AG10803 (cell line): ENCODE measurements at places on chromosomes 3 and 15.

DNA sequence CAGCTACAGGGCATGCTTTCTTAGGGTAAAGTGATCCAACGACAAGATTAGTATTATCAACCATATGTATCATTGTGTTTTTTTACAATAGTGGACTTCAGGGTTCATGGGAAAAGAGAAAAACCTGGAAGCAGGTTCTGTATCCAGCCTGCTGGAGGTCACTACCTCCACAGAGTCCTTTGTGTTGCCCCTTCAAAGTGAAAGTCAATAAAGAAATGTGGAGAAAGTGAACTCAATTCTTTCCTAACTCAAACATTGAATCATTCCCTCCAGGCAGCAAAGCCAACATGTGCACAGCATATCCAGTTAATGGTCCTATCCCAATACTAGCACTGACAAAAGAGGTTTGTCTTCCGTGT, 45.4 kb downstream of the FGF7 start:
- DNase-seq: peak; percentile 72

DNA sequence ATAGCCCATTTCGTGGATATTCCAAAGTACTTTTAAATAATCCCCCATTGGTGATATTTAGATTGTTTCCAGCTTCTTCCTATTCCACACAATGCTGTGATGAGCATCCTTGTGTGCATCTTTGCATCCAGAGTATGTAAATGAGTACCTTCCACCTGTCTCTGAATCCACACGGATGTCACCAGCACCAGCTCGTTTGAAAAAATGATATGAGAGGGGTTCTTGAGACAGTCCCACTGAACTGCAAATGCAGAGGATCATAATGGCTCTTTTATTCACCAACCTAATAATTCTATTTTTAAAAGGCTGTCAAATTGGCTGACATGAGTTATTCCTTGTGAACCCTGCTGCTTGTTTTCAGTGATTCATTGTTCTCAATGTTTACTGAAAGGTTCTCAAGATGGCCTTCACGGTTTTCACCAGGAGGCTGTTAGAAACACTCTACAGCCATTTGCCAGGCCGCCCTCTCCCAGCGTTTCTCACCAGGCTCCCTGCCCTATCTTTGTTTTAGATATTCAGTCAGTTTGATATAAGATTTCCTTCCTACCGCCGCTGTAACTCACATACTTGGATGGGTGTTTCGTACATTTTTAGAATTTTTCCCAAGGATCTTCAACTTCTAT, 96.7 kb upstream of the PTPRG start:
- DNase-seq: no peak

GRCh38 chr3:40129981-40130380, 179.5 kb upstream of the EIF1B start:
- DNase-seq: no peak

DNA sequence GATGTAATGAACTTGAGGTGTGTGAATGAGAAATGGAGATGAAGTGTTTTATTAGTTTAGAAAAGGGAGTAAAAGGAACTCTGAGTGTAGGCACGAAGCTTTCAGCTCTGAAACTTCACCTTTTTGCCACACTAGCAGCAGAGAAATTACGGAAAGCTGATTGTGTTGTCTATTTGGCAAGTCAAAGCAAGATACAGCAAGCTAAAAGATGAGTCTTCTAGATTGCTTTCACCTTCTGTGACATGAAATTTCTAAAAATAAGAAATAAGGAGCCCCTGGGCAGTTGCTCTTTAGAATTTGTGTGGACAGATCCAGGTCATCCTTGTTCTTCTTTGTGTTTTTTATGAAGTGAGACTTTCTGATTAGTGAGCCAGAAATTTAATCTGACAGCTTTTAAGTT, 143.4 kb downstream of the FNDC3B start:
- no peak for DNase-seq

- no peak for DNase-seq
These were observed 51.8 kb downstream of the FMN1 start for GRCh38 chr15:33142708-33143107.

DNA sequence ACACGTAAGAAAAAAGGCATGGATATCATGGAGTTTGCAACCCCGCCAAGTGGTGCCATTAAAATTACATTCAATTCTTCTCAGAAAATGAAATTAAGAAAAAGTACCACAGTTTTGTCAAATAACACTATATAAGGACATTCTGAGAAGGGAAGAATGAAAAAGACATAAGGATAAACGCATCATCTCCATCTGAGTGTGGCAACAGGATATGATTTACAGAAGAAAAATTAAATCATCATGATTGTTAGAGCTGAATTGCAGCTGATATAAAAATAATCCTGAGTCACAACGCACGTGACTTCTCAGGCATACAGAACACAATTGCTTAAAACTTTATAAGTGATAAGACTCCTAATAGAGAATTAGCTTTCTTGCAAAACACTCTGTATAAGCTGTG, 133.8 kb downstream of the GREM1 start:
- peak; percentile 93 for DNase-seq

DNA sequence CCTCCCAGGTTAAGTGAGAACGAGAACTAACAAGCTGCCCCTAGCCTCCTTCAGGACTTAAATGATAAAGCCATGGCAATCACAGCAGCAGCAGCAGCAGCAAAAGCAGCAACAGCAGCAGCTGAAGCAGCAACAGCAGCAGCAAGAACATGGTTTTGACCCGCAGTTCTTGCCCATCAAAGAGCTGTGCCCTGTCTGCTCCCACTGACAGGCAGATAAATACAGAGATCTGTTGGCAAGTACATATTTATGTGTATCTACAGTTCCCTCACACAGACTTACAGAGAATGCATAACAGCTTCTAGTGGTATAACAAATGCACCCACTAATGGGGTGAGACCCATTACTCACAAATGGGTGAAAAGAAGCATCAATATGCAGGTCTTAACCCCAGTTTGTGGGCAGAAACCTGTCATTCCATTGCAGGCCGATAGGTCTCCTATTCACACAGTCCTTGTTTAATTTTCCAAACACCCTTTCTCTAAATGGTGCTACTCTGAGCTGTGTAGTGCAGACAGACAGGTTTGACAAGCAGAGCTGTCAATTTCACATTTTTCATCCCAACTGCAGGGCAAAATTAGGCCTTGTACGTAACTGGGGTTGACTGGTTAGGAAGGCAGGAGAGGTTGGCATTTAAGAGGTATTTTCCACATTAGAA, 316.3 kb downstream of the TIGIT start:
- DNase-seq: no peak

DNA sequence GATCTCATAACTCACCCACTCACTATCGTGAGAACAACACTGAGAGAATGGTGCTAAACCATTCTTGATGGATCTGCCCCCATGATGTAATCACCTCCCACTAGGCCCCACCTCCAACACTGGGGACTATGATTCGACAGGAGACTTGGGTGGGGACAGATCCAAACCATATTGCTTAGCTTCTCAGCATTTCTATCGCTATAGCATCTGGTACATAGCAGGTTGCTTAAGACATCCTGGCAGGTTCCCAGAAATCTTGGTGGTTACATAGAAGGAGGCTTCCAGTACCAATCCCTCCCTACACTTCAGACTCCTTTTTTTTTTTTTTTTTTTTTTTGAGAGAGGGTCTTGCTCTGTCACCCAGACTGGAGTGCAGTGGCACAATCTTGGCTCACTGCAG, 487.8 kb downstream of the EDEM1 start:
- no peak for DNase-seq

GRCh38 chr3:67719333-67719732, 64.9 kb upstream of the SUCLG2 start:
- DNase-seq: peak; percentile 11

GRCh38 chr3:59685432-59685831, 635.6 kb upstream of the CFAP20DC start:
- no peak for DNase-seq

- no peak for DNase-seq
These were observed 165.5 kb upstream of the LRRN1 start for GRCh38 chr3:3633761-3634160.

GRCh38 chr3:84442533-84442932, 516.3 kb upstream of the CADM2 start:
- no peak for DNase-seq

GRCh38 chr3:107634099-107634489, 111.3 kb downstream of the BBX start:
- DNase-seq: no peak

DNA sequence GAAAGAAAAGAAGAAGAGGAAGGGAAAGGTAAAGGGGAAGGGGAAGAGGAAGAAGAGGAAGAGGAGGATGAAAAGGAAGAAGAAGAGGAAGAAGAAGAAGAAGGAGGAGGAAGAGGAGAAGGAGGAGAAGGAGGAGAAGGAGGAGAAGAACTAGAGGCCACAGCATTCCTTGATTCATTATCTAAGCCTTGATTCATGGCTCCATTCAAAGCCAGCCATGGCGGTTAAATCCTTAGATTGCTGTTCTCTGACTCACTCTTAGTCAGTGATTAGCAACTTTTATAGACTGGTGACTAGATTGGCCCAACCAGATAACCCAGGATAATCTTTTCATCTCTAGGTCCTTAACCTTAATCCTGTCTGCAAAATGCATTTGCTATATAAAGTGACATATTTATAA, 47.6 kb downstream of the OSTN start:
- peak; percentile 61 for DNase-seq

DNA sequence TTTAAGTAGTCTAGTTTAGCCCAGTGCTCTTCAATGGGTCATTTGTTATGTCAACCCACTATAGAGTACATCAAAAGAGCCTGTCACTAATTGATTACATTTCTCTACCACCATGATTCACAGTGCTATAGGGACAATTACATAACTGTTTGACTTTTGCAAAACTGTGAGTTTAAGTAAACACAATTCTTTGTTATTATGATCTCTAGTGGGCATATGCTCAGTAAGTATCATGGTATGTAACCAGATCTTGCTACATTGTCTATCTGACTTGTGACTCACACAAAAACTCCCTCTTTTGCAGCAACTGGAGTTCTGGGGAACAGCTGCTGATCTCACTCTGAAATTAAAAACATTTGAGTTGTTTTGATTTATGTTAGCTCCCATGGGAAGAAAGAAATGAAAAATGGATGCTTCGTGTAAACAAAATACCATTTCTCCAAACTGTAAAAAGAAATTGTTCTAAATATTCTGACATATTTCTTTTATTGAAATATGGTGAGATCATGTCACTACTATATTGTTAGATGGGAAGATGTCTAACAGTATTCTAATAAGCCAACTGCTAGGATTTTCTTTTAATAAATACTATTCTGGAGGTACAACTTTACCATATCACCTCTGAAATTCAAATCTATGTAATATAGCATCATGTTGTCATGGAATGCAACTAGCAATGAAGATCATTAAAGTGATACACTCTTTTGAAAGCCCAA, 470.4 kb downstream of the ROBO1 start:
- DNase-seq: peak; percentile 90

DNA sequence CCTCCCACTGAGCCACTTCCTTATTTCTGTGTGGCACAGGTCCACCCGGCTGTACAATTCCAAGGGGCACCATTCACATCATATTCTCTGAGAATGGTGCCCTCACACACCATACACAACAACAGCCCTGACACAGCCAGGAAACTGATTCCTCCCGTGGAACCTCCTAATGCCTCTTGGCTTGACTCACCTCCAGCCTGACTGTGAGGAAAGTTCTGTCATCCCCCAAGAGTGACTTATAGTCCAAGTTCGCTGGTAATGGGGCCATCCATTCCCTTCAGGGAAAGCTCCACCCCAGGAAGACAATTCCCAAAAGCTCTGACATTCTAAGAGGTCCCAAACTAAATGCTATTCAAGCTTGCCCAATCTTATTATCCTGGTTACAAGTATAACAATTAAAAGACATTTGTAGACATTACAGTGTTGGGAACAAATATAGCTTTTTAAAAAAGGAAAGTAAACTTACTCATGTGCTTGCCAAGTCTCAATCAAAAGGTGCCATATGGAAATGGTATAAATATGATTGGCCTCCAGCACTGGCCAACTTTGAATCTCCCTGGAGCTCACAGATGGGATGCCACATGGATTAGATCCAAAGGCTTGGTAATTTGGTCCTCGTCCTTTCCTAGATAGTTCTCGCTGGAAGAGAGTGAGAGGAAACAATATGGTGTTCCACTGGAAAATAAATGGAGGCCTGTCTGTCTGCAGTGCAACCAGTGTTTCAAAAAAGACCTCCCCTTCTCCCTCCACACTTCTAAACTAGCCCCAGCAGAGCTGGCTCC, 56.3 kb upstream of the PSMD6 start:
- peak; percentile 48 for DNase-seq

DNA sequence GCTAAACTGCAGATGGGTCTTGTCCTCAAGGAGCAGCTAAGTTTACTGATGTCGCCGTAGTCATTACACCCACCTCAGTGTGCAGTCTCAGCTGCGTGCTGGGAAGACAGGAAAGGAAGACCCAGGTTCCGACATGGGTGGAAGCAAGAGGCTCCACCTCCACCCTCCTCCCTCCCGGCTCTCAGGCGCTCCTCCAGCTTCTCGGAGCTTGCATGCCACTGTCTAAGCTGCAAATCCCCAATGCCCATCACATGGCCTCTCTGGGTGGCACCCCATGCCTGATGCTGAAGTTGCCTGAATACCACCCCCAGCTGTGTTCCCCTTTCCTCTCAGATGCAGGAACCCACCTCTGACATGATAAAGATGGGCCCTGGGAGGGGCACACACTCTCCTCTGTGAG, 58.5 kb downstream of the MGLL start:
- no peak for DNase-seq

- peak; percentile 46 for DNase-seq
These were observed 86.4 kb downstream of the SYNPR start for GRCh38 chr3:63364495-63364894.

DNA sequence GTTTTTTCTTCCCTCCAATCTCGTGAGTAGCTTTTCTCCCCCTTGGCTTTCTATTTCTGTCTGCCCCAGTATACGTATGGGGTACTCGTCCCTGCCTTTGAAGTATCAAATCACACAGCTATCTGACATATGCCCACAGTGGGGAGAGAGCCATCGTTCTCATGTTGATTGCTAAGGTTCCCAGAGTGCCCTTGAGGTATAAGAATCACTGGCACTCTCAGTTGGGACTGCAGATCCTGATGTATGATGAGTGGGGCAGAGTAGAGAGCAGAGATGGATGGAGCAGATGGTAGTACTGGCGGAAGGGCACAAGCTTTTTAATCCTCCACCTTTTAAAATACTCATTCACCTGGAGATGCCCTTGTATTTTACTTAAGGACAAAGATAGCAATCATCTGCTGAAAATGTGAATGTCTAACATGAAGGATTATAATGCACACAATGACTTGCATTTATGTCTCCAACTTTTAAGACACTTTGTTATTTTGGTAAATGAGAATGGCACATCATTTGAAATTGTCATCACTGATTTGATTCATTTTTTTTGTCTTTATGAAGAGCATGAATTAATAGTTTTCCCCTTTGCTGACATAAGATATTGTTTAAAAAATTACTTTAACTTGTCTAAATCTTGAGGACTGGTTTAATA, 239.6 kb downstream of the NR1D2 start:
- no peak for DNase-seq

- DNase-seq: no peak
These were observed 32.0 kb upstream of the PRICKLE2 start for GRCh38 chr3:64257100-64257755.

GRCh38 chr15:41254560-41254959, 23.5 kb downstream of the CHP1 start:
- DNase-seq: no peak

GRCh38 chr15:46735115-46735514, 982.2 kb upstream of the SEMA6D start:
- no peak for DNase-seq

- no peak for DNase-seq
These were observed 361.4 kb downstream of the VGLL3 start for GRCh38 chr3:86629511-86629910.

- DNase-seq: no peak
These were observed 259.5 kb downstream of the THRB start for GRCh38 chr3:24235121-24235520.
